Aorta (tissue), 5 donors: ENCODE measurements at places on chromosomes 1 and 21. TPM values are rescaled to one million over a fixed set of nuclear protein-coding genes. Genes with fewer than 3 reads are reported as not detected.

ZNF281 gene
- total RNA-seq, result 13.1 TPM

DNA sequence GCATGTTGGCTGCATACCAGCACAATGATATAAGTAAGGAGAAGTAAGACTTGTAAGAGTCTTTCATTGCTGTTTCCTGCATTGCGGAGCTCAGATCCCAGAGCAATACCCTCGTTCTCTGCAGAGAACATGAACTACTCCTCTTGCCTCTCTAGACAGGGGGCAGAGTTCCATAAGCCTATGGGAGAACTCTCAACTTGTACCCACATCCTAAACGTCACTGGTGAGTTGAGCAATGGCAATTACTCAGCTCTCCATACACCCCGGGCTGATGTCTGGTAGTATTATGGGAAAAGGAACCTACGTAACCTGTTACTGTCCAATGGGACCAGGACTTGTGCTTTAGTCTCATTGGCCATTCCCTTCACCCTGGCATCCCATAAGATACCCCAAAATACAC lies 27.3 kb upstream of the ZNF496 start:
- no peaks in the 10 kb centered on the region for H3K36me3 ChIP-seq
- H3K27ac ChIP-seq, result no peak overlapping the region
- peaks cover 2% of the 10 kb centered on the region for H3K4me1 ChIP-seq

ARHGEF16 gene
- total RNA-seq, result 0.62 TPM

RBM11 gene
- total RNA-seq, result 1.4 TPM

GRCh38 chr1:51504806-51505525 lies 14.1 kb downstream of the EPS15 start:
- H3K4me3 ChIP-seq, result no peak overlapping the region
- no peaks in the 10 kb centered on the region for H3K27me3 ChIP-seq
- no peak for DNase-seq
- H3K4me1 ChIP-seq, result no peaks in the 10 kb centered on the region

MROH9 gene
- total RNA-seq, result 0.10 TPM

DNA sequence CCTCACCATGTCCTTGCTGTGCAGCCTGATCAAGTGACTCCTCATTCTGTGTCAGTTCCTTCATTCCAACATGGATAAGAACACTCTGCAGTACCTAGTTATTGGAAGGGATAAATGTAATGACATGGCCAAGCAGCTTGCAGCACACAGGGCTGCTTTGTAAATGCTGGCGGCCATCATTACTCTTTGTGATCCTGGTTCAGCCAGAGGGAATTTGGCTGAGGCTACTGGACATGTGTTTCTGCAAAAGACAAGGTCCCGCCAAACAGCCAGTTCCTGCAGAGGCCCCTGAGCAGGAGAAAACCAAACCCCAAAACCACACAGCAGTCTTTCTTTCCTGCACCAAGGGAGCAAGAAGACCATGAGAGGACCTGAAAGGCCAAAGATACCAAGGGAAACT lies 495.8 kb downstream of the AJAP1 start:
- H3K36me3 ChIP-seq, result no peaks in the 10 kb centered on the region
- no peaks in the 10 kb centered on the region for H3K4me1 ChIP-seq
- H3K27me3 ChIP-seq, result no peaks in the 10 kb centered on the region
- H3K4me3 ChIP-seq, result no peak overlapping the region
- H3K27ac ChIP-seq, result no peak overlapping the region
- DNase-seq, result no peak

CD84 gene
- 22.9 TPM for total RNA-seq

- no peaks in the 10 kb centered on the region for H3K36me3 ChIP-seq
- no peaks in the 10 kb centered on the region for H3K27me3 ChIP-seq
- DNase-seq, result no peak
- no peak overlapping the region for H3K4me3 ChIP-seq
- H3K27ac ChIP-seq, result no peak overlapping the region
These were observed 60.5 kb downstream of the SPATA46 start for GRCh38 chr1:162316187-162316586.

DNA sequence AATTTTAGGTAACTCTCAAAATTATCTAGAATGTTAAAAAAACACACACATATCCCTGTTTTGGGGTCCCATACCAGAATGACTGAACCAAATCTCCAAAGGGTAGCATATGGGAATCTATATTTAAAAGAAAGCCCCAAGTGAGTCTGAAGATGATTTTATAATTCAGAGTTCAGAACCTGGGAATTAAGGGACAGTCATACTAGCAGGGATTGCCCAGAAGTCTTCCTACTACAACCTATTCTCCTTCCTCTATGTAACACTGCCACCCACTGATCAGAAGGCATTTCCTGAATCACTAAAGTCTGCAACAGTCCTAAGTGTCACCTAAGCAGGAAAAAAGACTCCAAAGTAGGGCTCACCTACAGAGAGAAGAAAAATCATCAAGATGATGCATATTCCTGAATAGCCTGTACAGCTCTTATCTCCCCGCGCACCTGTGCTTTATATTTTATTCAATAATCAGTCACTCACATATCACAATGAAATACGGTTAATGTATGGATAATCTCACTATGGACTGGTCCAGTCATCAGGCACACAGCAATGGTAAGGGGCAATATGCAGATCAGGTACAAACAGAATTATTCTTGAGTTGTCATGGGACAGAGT lies 4.9 kb downstream of the RGS1 start:
- no peak overlapping the region for H3K27ac ChIP-seq
- no peak for DNase-seq
- H3K4me3 ChIP-seq, result no peak overlapping the region

DNA sequence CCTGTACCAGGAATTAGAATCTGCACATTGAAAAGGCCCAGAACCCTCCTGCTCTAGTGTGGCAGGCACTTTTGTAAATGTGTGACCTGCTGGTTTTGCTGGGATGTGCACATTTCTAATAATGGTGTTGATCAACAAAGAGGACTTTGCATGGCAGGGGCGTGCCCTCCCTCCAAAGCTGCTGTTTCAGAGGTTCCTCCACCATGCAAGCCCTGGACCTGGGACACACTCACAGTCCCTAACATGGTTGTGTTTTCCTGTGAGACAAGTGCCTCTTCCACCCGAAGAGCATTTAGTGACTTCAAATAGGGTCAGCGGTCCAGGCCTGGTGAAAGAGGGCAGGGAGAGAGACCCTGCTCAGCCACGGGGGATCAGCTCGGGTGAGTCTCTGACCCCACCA lies 28.1 kb downstream of the TENT5C start:
- H3K4me3 ChIP-seq, result no peak overlapping the region
- no peak for DNase-seq
- no peaks in the 10 kb centered on the region for H3K27me3 ChIP-seq
- no peaks in the 10 kb centered on the region for H3K4me1 ChIP-seq
- no peaks in the 10 kb centered on the region for H3K36me3 ChIP-seq

DNA sequence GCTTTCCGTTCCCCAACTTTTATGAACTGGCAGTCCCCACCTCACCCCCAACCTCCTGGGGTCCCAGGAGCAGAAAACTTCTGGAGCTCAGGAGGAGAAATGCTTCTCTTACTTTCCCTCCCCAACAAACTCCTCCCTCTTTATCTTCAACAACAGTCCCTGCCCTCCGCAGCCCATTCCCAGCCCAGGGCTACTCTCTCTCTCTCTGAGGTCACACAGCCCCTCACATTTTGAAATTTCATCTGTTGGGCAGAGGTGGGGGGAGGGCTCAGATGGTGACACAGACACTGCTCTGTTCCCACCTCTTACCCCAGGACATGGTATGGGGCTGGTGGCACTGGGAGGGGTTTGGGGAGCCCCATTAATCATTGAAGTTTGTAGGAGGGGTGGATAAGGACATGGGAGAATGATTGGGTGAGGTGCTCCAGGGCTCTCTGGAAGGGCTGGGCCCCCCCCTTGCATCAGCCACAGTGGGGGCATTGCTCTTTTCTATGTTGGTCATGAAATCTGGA lies 6.0 kb downstream of the PIK3CD start:
- no peak for DNase-seq
- H3K27me3 ChIP-seq, result no peaks in the 10 kb centered on the region
- no peak overlapping the region for H3K27ac ChIP-seq
- H3K36me3 ChIP-seq, result no peaks in the 10 kb centered on the region
- no peak overlapping the region for H3K4me3 ChIP-seq

DNA sequence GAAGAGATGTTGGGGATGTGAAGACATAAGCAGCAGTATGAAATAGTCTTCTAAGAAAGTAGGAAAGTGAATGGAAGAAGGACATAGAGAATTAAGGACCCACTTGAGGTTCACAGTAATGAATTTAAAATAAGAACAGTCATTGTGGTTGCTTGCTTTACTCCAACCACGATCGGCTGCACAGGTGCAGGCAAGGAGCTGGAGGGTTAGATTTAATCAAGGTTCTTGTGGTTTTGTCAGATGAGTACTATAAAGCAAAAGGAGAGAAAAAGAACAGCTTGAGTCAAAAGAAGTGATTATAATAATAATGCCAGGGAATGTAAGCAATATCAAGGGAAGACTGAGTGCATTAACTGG lies 46.1 kb upstream of the RBM34 start:
- no peak for DNase-seq
- H3K4me3 ChIP-seq, result no peak overlapping the region

S100A5 gene
- total RNA-seq, result not detected

DNA sequence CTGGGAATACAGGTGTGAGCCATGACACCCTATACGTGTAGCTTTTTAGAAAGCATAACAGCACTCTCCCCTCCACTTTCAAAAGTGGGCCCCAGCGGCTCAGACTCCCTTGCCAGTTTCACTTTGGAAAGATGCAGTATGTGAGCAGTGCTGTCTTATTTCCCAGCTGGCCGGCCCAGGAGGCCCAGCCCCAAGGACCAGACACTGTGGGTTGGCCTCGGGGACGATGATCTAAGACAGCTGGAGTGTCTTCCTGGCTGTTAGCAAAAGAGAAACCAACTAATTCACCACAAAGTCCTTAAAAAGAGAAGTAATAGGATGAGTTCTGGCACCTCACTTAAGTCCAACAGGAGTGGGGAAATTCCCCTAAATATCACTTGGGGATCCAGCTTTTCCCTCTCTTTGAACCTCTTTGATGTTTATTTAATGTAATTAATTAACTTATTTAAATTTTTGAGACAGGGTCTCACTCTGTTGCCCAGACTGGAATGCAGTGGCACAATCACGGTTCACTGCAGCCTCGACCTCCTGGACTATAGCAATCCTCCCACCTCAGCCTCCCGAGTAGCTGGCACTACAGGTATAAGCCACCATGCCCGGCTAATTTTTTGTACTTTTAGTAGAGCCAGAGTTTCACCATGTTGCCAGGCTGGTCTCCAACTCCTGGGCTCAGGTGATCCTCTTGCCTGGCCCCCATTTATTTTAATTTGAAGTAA lies 17.6 kb upstream of the CLIC4 start:
- H3K36me3 ChIP-seq, result no peaks in the 10 kb centered on the region
- H3K27me3 ChIP-seq, result no peaks in the 10 kb centered on the region
- no peak overlapping the region for H3K27ac ChIP-seq
- H3K4me1 ChIP-seq, result no peaks in the 10 kb centered on the region
- no peak overlapping the region for H3K4me3 ChIP-seq

DNA sequence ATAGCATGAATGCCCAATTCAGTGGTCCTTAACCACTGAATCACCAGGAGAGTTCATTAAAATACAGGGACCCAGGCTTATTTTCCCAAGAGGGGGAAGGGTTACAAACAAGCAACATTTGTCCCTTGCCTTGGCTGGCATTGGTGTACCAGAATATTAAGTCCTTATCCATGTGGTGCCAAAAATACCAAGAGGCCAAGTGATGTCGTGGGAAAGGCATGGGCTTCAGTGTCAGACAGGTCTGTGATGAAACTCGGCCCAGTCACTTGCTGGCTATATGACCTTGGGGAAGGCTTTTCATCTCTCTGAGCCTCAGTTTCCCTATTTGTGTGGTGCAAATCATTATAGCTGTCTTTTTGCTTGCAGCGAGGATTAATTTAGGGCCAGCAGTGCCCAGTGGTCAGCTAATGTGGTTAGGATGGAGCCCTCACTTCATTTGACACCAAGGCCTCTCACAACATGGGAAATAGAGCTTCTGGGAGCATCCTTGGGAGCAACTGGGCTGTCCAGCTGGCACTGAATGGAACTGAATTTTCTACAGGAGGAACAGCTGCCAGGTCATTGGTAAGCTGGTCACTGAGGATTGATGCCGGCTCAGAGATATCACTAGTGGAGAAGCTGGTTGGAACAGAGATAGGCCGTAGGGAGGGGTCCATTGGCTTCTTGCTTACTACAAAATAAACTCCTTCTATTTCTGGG lies 77.2 kb upstream of the PPP2R5A start:
- H3K27me3 ChIP-seq, result no peaks in the 10 kb centered on the region
- no peak for DNase-seq
- no peaks in the 10 kb centered on the region for H3K4me1 ChIP-seq
- no peak overlapping the region for H3K4me3 ChIP-seq

- no peaks in the 10 kb centered on the region for H3K27me3 ChIP-seq
- DNase-seq, result no peak
- no peaks in the 10 kb centered on the region for H3K4me1 ChIP-seq
- H3K27ac ChIP-seq, result no peak overlapping the region
- H3K4me3 ChIP-seq, result no peak overlapping the region
- no peaks in the 10 kb centered on the region for H3K36me3 ChIP-seq
These were observed 408.7 kb downstream of the NUF2 start for GRCh38 chr1:163730411-163730821.

- H3K4me1 ChIP-seq, result no peaks in the 10 kb centered on the region
- H3K27ac ChIP-seq, result no peak overlapping the region
- H3K36me3 ChIP-seq, result no peaks in the 10 kb centered on the region
- H3K4me3 ChIP-seq, result no peak overlapping the region
- no peak for DNase-seq
These were observed 2.8 kb upstream of the ECE1 start for GRCh38 chr1:21292984-21293536.

RIIAD1 gene
- not detected for total RNA-seq

- no peaks in the 10 kb centered on the region for H3K27me3 ChIP-seq
- no peaks in the 10 kb centered on the region for H3K4me1 ChIP-seq
- peaks cover 19% of the 10 kb centered on the region for H3K36me3 ChIP-seq
- no peak for DNase-seq
- no peak overlapping the region for H3K4me3 ChIP-seq
- no peak overlapping the region for H3K27ac ChIP-seq
These were observed 7.2 kb downstream of the GPN2 start for GRCh38 chr1:26882696-26883463.

GRCh38 chr1:6985549-6986276 lies 200.5 kb downstream of the CAMTA1 start:
- H3K4me3 ChIP-seq, result no peak overlapping the region
- H3K27ac ChIP-seq, result no peak overlapping the region

GRCh38 chr1:210428696-210429095 lies 100.0 kb downstream of the HHAT start:
- no peak overlapping the region for H3K27ac ChIP-seq
- no peak overlapping the region for H3K4me3 ChIP-seq
- no peaks in the 10 kb centered on the region for H3K36me3 ChIP-seq
- no peaks in the 10 kb centered on the region for H3K27me3 ChIP-seq
- DNase-seq, result no peak

SPAG17 gene
- not detected for total RNA-seq

- no peak for DNase-seq
- H3K4me3 ChIP-seq, result peak overlapping the region; percentile 37
- no peak overlapping the region for H3K27ac ChIP-seq
- H3K36me3 ChIP-seq, result no peaks in the 10 kb centered on the region
- H3K27me3 ChIP-seq, result no peaks in the 10 kb centered on the region
These were observed 604.2 kb downstream of the LRRIQ3 start for GRCh38 chr1:73593804-73594203.

RASAL2 gene
- 37.3 TPM for total RNA-seq
